Brain pericyte (primary cell): ENCODE measurements at places on chromosomes 3 and 15.

DNA sequence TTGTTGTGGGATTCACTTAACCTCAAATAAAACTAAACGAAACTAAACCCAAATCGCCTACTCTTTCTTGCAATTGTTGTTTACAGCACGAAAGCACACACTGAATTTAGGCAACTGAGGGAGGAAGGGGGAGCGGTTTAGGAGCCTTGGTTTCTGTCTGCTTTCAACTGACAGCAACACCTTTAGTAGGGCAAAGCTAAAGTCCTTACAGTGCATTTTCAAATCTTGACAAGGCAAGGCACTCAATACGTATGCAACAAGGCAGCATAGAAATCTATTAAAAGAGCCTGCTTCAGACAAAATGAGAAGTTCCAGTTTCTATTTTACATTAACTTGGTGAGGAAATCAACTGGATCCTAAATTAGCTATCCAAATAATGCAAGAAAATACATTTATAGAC is 174.6 kb downstream of the CHST2 start:
- no peak for DNase-seq

GRCh38 chr15:89136818-89137772 is 48.8 kb downstream of the ABHD2 start:
- DNase-seq = no peak

- DNase-seq = no peak
Observed at GRCh38 chr3:134956395-134956794, 161.3 kb downstream of the EPHB1 start.

DNA sequence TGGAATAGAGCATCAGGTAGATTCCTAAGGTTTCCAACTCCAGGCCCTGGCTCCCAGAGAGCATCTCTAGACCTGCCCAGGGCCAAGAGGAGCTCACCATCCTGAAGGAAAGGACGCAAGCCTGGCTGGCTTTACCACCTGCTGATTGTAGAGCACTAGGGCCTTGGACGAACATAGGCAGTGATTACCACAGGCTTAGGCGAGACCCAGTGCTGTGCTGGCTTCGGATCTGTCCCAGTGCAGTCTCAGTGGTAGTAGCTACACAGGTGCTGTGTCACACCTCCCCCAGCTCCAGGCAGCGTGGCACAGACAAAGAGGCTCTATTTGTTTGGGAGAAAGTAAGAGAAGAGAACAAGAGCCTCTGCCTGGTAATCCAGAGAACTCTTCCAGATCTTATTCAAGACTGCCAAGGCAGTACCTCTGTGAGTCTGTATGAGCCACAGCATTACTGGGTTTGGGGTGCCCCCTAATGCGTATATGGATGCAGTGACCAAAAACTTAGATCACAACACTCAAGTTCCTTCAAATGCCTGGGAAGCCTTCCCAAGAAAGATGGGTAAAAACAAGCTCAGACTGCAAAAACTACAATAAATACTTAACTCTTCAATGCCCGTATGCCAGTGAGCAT is 25.4 kb downstream of the ISG20 start:
- DNase-seq = no peak

GRCh38 chr15:63896336-63897115 is 62.8 kb upstream of the HERC1 start:
- DNase-seq = peak; percentile 39

DNA sequence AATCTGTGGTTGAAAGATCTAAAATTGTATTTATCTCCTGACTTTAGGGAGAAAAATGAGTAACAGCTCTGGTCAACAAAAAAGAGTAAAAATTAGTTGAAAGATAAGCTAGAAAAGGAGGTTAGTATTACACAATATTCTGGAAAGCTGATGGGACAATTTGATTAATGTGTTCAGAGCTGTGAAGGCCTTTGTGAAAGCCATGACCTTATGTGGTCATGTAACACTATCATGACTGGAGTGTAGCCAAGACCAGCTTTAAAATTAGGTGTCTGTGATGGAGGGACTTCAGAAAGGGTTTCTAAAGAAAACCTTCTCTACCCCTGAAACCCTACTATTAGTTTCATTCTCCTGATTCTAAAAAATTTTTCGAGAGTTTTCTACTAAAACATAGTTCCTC is 127.2 kb downstream of the NFKBIZ start:
- DNase-seq = no peak

DNA sequence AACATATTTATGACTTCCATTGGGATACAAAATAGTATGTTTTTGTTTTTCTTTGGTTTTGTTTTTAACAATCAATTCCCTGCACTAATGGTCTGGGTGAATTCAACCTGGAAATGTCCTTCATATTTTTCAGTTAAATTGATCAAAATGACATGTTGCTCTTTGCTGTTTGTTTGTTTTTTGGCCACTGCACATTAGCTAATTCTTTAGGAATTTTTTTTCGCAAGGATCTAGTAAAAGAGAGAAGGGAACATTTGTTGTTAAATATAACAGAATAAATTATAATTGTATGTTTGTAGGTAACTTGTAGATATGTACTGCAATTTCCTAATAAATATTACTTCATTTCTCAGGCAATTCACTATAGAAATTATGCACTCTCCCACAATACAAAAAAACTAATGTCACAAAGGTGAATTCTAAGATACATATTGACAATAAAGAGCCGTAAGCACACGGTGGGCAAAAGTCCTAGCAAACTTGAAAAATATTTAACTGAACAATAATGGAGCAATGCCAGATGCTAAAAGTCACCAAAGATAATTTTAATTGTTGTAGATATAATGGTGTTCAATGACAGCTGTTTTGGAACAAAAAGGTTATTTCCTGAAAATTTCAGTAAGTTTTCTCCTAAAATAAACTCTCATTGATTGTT is 21.4 kb upstream of the PPARG start:
- DNase-seq = no peak

GRCh38 chr15:44804298-44805046 is 68.1 kb downstream of the TRIM69 start:
- no peak for DNase-seq

- DNase-seq = no peak
Observed at GRCh38 chr3:148839805-148840204, 12.2 kb downstream of the CPB1 start.

- DNase-seq = peak; percentile 34
Observed at GRCh38 chr3:33658621-33658990, 59.4 kb downstream of the CLASP2 start.

DNA sequence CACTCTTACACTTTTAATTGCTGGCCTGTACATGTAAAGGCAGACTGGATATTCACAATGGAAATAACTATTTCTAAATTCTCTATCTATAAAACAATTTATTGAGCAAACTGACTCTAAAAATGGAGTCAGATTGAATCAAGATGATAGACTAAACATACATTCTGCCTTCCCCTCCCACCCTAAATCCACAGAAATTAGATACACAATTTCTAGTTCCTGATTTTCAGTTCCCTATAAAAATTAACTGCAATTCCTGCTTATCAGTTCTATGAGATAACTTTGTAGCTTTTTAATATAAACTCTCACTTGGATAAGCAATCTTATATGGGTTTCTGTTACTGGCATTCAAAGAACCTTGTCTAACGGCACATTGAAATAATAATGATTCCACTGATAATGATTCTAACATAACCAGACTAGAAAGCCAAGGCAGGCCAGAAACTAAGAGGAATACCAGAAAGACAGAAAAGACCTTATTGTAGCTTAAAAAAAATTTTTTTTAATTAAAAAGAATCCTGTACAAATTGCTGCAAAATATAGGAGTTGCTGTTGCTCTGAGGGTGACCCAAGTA is 33.1 kb downstream of the TBC1D5 start:
- no peak for DNase-seq

GRCh38 chr3:7280318-7280717 is 419.4 kb downstream of the GRM7 start:
- no peak for DNase-seq

- DNase-seq = no peak
Observed at GRCh38 chr3:197027896-197028727, 1.5 kb downstream of the MELTF start.

DNA sequence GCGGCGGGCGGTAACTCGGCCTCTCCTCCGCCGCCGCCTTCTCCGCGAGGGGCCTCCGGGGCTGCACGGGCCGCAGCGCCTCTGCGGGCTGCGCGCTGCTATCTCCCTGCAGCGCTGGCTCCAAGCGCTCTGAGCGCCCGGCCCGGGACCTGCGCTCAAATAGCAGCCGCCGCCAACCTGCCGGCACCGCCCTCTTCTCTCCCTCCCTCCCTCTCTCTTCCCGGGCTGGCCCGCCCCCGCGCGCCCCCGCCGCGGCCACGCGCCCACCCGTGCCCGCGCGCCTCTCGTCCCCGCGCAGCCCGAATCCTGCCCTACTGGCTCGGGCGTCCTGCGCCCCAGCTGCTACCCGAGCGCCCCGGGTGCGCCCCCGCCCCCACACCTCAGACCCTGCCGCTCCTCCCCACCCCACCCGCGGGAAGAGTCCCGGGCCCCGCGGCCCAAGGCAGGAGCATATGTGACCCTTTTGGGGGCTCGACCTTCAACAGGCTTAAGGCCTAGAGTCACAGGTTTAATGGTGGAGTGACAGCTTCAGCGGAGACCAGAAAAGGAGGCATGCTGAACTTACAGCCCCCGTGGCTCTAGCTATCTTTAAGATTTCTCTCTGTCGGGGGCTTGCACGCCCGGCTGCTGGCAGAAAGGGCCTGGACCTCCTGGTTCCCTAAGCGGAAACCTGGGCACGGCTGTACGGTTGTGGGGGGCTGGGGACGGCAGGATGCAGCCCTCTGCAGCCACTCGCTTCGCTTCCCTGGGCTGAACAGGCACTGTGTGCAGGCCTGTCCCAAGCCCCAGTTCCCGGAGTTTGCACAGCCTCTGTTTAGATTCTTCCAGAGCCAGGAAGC is at the start of gene CACNA2D2:
CACNA2D2 (minus strand) TSS at position 131 of the 839 bp plus-strand sequence. CDS start 211 bp downstream, outside the sequence.
- no peak for DNase-seq

GRCh38 chr3:149589332-149589731 is 68.5 kb downstream of the WWTR1 start:
- DNase-seq = no peak

GRCh38 chr3:140955645-140956044 is 14.0 kb downstream of the SLC25A36 start:
- DNase-seq = no peak

GRCh38 chr3:106827515-106828213 is 549.6 kb upstream of the CCDC54 start:
- DNase-seq = no peak

- DNase-seq = no peak
Observed at GRCh38 chr3:177694951-177695350, 497.7 kb upstream of the TBL1XR1 start.

DNA sequence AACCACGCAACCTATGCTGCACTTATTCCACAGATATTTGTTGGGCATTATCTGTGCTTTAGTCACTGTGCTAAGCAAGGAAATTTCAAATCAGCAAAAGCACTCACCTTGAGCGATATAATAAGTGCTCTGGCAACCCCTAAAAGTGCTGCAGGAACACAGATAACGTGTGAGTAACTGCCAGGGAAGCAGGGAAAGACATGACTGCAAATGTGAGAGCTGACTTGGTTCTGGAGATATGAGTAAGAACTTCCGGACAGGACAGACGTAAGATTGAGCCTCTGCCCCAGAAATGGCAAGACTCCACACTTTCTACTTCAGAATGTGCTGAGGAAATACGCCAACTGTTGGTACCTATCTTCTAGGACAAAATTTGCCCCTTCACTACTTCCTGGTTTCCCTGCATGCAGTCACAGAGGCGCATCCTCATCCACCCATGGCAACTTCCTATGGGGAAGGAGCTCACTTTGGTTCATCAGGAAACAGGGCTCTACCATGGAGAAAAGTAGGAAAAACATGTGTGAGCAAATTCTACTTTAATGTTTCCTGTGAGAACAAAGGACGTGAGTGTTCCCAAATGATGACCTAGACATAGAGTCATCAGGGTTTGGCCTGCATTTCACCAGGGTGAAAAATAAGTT is 41.7 kb downstream of the AQP9 start:
- DNase-seq = no peak

DNA sequence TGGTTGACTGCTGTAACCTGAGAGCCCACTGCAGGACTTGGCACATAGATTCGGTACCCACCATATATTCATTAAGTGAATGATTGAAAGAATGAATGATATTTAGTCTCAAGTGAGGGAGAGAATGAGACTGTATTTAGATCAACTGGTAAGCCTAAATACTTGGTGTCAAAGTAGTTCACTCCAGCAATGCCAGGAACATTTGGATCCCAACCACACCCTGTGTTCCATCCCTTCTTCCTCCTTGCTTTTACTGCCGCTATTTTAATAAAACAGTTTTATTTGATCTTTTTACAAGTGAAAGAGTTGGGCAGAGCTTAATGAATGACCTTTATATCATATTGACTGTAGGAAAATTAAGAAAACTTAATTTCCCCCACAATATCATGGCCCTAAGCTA is 473.6 kb upstream of the CBLB start:
- no peak for DNase-seq

DNA sequence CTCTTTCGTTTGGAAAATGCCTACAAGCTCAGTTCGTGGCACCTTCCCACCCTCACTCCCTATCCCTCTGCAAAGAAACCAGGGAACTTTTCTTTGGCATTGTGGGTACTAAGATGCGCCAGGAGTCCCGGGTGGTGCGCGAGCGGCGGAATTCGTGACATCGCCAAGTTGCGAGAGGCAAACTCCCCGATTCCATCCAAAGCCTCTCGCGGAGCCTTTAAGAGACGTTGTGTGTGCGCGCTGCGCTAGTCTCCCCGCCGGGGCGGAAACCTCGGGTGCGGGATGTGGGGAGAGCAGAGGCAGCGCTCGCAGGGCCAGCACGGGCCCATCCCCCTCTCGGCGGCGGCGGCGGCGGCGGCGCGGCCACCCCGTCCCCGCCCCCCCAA is 443 bp upstream of the NR2F2 start:
- no peak for DNase-seq

GRCh38 chr3:102450976-102451375 is 16.2 kb downstream of the ZPLD1 start:
- DNase-seq = no peak

GRCh38 chr3:129424185-129424841 is 4.1 kb downstream of the EFCAB12 start:
- no peak for DNase-seq

DNA sequence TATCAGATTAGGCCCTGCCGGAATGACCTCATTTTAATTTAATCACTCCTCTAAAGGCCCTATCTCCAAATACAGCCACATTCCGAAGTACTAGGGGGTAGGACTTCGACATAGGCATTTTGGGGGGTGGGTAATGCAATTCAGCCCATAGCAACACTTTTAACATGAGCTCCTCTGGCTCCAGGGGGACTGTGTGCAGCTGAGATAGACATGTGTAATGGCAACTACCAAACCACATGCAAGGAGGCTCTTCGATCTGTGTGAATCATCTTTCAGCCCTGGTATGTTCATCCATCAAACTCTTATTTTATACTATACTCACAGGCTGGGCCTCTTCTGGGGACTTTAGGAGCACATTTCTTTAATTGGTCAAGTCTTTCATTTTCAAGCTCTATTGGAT is 57.4 kb upstream of the PPARG start:
- DNase-seq = no peak
